Upper lobe of right lung (tissue), 1 donor: ENCODE measurements at places on chromosomes 13 and 19.

GRCh38 chr19:17001603-17002183 lies 24.9 kb downstream of the CPAMD8 start:
- DNase-seq = no peak

DNA sequence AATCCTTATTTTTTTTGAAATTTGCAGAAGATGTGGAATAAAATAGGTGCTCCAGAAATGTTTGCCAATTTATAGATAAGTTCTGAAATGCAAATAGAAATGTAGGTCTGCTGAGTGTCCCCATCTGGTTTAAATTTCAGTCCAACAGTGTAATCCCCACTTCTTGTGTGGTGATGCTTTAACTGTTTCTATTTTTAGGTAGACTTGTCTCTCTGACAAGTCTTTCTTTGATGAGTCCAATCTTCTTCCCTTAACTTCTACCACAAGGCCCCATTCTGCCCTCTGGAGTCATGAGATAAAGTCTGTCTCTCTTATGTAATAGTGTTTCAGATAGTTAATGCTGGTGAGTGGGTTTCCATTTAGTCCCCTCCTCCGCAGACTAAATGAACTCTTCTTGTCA lies 390.4 kb downstream of the RFC3 start:
- DNase-seq = no peak

GRCh38 chr19:37855098-37855497 lies 51.3 kb downstream of the WDR87 start:
- DNase-seq = no peak

GRCh38 chr13:27466513-27466912 lies 16.1 kb upstream of the MTIF3 start:
- DNase-seq = no peak

- DNase-seq = no peak
Observed at GRCh38 chr13:44930280-44930679, 59.0 kb downstream of the NUFIP1 start.

DNA sequence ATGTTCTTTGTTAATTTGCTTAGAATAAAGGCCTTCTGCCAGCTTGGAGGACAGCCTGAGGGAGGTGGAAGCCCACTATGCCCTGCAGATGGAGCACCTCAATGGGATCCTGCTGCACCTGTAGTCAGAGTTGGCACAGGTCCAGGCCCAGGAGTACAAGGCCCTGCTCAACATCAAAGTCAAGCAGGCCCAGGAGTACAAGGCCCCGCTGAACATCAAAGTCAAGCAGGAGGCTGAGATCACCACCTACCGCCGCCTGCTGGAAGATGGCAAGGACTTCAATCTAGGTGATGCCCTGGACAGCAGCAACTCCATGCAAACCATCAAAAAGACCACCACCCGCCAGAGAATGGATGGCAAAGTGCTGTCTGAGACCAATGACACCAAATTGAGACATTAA lies 41.7 kb downstream of the ZNF85 start:
- no peak for DNase-seq

DNA sequence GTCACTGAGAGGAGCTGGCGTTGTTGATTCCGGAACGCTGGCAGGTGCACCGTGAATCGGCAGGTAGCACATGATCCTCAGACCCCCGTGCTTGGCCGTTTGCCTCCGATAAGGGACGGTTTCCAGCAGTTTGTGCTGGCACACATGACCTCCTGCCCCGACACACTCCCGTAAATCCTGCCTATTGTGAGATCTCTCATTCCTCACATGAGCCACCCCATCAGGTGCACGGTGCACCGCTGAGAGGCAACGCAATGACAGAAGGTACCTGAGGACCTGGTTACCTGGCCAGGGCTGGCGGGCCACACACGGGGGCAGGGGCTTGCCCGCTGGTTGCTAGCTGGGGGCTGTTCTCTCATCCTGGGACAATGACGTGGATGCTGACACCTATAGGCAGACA lies 2.1 kb upstream of the ADPRHL1 start:
- peak; percentile 58 for DNase-seq

DNA sequence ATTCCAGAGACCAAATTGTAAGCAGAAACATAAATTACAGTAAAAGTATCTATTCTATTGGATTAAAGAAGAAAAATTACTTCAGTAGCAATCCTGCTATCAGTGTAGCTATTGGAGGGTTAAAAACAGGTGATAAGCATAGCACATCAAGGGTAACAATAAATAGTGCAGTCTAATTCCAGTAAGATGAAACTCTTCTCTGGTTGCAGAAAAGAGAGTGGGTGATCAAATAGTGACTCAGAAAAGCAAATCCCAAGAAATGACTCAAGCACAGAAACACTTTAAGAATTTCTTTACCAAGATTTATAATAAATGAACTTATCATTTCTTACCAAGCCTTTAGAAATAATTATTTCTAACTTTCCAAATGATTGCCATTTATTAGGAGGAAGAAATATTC lies 135.7 kb downstream of the LMO7 start:
- no peak for DNase-seq

- no peak for DNase-seq
Observed at GRCh38 chr19:7547159-7547558, 11.6 kb downstream of the PNPLA6 start.

DNA sequence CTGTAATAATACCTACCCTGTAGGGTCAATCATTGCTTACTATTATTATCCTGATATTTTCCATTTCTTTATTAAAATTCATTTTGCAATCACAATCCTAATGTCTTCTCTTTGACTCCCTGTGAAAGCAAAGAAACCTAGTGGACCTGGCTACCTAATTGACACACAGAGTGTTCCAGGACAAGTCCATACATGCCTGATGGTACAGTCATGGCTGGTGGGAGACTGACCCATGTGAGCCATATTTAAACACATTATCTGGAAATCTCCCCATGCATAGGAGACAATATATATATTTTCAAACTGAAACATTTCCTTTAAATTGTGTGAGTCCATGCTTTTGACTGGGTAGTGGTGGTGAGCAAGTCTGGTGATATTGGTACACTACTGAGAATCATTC lies 230.6 kb upstream of the DACH1 start:
- DNase-seq = no peak

- no peak for DNase-seq
Observed at GRCh38 chr19:38228005-38228377, 4.0 kb upstream of the DPF1 start.

DNA sequence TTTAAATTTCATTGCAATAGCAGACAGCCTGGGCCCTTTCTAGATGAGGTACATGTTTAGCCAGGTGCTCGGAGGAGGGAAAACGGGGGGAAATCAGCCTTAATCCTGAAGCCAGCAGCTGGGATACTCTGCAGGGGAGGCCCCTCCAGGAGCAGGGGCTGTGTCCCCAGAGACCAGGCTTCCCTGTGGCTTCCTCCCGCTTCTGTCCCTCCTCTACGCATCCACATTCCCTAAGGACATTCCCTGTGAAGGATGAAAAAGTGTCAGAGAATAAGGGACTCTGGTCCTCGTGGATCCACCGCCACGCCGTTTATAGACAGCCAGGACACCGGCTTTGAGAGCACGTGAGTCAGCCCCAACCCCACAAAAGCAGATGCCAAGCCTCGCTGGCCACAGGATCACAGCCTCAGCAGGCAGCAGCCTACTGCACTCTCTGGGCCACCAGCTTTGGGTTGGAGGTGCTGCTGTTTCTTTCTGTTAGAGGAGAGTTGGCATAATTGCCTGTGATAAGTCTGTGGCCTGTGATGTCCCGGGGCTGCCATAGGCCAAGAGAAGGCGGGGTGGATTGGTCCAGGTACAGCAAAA lies 36.7 kb upstream of the RANBP3 start:
- peak; percentile 39 for DNase-seq

GRCh38 chr19:49443366-49444099 lies 2.2 kb upstream of the SLC17A7 start:
- DNase-seq = peak; percentile 96

GRCh38 chr19:17209126-17210036 lies 5.8 kb upstream of the USE1 start:
- no peak for DNase-seq

DNA sequence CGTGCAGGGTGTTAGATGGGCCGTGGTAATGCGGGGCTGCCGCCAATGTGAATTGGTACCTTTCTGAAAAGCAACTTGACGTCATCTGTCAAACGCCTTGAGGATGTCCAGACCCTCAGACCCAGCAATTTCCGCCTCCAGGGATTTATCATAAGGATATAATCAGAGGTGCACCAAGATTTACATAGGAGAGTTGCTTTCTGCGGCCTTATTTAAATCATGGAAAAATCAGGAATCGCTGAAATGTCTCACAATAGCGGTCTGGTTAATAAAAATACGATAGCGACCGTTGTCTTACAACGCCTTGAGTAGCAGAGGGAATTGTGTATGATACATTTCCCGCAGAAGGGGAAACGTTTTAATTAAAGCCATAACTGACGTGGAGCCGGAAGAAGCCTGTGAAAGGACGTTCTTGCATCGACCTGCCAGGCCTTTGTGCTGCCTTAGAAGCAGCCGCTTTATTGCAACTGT lies 32.3 kb upstream of the NDUFS7 start:
- no peak for DNase-seq

DNA sequence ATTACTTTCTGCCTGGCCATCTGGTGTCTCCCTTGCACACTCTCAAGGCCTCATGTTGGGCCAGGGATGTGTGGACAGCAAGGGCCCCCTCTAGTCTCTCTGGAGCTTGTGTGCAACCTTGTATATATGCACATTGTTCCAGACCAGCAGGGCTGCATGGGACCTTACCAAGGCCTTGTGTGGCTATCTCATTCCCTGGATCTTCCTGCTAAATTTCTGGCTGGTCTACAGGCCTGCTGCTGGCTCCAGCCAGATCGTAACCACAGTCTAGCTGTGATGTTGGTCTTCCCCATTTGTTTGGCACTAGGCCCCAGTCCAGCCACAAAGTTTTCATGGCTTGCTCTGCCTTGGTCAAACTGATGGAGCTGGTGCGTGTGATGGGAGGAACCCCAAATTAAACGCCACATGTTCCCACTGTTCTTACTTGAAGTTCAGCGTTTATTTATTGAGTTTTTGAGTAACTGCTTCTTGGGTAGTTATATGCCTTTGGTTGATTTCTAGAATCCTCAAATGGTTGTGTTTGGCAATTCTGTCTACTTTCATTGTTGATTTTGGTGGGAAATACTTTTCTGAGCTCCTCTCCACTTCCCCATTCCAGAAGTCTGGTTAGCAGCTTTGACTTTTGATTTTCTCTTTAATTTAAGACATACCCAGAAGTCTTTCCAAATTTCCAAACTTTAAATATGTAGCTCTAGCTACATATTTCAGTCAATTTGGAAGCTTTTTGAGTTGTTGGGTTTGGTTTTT lies 56.4 kb downstream of the SIPA1L3 start:
- DNase-seq = peak; percentile 44

DNA sequence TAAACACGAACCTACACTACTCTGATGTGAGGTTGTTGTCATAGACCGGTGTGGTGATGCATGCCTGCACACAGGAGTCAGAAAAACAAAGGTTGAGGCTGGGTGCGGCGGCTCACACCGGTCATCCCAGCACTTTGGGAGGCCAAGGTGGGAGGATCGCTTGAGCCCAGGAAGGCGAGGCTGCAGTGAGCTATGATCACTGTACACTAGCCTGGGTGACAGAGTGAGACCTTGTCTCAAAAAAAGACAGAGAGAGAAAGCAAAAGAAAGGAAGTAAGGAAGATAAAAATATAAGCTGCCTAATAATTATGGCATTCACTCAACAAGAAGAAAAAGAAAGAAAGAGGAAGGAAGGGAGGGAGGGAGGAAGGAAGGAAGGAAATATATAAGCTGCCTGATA lies 9.3 kb downstream of the GP6 start:
- no peak for DNase-seq

DNA sequence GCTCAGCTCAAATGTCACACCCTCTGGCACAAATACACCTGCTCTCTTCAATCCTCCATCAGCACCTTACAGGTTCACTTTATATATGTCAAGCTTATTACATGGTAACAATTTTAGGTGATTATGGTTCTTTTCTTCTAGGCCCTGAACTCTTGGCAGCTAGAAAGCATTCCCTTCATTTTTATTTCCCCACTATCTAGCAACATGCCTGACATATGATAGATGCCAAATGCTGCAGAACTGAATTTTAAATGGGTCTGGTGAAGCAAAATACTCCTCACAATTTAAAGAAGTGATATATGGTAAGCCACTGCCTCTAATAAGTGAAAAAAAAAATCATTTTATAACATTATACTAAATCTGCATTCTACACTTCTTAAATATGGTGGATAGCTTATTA lies 95.2 kb downstream of the USP12 start:
- no peak for DNase-seq

DNA sequence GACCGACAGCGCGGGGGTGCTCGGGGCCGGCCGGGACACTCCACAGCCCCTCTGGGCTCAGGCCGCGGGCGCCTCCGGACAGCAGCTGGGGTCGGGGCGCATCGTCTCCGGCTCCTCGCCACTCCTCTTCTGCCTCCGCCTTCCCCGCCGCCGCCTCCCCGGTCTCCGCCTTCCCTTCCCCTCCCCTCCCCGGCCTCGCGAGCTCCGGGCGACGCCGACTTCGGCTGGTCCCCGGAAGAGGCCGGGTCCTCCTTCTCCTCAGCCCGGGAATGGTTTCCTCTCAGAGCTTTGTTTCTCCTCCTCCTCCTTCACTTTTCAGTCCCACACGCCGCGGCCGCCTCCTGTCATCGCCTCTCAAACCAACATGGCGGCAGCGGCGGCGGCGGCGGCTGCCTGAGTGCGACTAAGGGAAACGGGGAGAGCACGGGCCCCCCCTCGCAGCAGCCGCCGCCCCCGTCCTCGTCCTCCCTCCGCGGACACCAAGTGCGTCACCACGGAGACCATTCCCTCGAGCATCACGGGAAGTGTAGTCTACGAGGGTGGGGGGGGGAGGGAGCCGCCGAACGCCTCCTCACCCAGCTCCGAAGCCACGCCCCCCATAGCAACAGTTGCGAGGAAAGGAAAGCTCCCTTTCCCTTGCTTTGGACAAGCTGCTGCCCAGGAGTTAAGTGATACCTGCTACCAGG lies at the start of gene UBL3:
Gene UBL3 (minus strand): TSS at position 405 of the 686 bp plus-strand sequence. CDS start 1,079 bp downstream, outside the sequence.
- peak; percentile 98 for DNase-seq

DNA sequence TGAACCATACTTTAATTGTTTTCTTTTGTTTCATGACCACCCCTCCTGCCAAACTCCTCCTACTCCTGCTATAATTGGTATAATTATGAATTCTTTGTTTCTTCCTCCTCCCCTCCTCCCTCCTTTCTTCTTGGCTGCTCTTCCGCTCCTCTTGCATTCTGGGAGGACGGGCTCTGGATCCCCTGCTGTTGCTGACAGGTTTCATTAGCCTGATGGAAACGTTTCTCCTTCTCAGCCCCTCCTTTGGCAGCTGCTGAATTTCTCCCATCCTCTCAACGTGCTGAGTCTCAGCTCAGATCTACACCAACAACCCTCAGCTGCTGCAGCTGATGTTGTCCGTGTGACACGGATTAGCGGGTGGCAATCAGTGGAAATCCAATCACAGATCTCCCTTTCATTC lies 97.1 kb upstream of the UBAC2 start:
- no peak for DNase-seq

DNA sequence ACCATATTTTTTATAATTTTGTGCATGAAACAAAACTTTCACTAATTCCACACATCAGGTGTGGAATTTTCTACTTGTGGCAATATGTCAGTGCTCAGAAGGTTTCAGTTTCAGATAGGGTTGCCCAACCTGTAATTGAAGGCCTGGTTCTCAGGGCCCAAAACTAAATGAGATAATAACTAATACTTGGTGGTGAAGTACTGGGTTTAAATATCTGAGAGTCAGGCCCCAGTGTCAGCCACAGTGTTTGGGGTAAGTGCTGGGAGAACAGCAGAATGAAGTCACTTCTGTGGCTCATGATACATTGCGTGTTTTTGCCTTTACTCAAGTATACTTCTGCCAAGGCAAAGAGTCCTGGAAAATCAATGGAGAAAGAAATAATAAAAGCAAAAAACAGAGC lies 5.6 kb downstream of the SAFB start:
- no peak for DNase-seq

GRCh38 chr13:33014291-33014690 lies 1.9 kb upstream of the KL start:
- no peak for DNase-seq
